ENCODE measurements at places on chromosomes 13 and 19.

DNA sequence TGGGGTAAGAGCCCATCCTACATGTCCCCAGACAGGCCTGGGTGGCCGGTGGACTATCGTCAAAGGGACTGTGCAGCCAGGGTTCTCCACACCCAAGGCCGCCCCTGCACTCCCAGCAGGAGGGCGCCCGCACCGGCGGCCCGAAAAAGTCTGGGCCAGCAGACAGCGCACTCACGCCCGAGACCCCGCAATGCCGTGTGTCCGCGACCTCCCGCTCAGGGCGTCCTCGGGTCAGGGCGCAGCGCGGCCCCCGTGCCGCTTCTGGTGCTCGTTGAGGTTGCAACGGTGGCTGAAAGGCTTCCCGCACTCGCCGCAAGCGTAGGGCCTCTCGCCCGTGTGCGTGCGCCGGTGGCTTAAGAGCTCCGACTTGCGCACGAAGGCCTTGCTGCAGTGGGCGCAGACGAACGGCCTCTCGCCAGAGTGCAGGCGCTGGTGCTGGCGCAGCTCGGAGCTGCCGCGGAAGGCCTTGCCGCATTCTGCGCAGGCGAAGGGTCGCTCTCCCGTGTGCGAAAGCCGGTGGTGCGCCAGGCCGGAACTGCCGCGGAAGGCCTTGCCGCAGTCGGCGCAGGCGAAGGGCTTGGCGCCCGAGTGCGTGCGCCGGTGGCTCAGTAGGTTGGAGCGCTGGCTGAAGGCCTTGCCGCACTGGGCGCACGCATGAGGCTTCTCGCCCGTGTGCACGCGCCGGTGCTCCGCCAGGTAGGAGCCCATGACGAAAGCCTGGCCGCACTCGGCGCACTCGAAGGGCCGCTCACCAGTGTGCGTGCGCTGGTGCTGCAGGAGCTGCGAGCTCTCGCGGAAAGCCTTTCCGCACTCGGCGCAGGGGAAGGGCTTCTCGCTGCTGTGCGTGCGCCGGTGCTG is 2.8 kb upstream of the A1BG start:
- DNase-seq, result no peak

- no peak for DNase-seq
Measured at GRCh38 chr19:39512988-39513387, 2.0 kb upstream of the SELENOV start.

GRCh38 chr19:10927730-10928562 is 493 bp downstream of the YIPF2 start:
- DNase-seq, result no peak

DNA sequence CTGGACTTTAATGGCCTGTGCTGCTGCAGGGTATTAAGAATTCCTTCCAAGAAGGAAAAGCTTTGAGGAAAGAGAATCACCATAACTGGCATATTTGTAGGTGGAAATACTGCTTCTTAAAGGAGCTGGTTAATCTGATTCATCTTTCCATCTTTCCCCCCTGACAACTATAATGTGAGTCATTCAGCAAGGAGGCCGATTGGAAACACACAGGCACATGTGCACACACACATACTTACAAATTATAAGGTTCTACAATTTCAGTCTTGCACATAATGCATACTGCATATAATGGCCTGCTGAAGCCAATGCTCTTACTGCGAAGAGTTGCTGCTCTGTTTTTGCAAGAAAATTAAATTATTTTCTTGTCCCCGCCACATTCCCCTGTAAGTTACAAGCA is 78.8 kb upstream of the TPP2 start:
- DNase-seq, result no peak

- no peak for DNase-seq
Measured at GRCh38 chr13:58500938-58501337, 869.4 kb downstream of the PCDH17 start.

GRCh38 chr19:10144361-10144760 is 24.7 kb upstream of the EIF3G start:
- DNase-seq, result no peak

DNA sequence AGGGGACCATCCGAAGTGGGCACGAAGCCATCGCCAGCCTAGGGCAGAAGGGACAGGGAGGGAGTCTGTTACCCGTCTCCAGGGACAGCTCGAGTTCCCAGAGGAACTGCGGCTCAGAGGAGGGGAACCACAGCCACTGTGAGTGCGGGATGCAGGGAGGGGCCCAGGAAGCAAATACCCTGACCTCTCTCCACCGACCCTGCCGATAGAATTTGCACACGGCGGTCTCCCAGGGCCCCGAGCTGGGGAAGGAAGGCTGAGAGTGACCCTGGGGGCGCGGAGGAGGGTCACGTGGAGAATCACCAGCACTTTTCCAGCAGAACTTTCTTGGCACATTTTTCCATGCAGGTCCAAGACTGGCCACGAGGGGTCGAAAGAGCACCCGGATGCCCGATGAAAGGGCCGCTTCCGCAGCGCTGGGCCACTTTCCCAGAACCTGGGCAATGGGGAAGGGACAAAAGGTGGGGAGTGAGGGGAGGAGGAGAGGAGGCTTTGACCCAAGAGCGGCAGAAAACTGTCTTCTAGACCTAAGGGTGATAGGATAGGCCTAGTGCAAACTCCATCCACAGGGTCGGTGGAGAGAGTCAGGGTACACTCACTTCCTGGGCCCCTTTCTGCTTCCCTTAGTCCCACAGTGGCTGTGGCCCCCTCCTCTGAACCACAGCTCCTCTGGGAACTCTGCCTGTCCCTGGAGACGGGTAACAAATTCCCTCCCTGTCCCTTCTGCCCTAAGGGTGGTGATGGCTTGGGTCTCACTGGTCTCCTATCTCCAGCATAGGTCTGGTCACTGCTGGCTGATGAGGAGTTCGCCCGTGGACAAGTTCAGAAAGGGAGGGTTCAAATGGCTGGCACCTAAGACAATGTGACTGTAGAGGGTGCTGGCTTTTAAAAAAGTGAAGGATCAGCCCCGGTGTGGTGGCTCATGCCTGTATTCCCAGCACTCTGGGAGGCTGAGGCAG is 5.3 kb upstream of the GPR4 start:
- DNase-seq, result no peak

- DNase-seq, result no peak
Measured at GRCh38 chr13:30111810-30112209, 195.5 kb downstream of the KATNAL1 start.

DNA sequence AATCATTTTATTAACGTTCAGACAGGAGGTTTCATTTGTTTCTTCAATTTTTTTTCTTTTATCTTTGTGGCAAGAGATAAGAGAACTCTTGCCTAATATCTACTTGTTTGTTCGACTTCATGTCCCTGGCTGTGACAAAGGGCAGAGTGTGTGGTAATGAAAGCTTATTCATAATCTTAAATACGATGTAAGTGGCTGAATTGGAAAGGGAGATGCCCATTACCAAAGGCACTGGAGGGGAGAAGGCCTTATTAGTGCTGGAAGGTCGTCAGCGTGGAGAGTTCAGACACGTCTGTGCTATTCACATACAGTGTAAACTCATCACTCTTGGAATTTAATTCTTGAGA is 54.0 kb downstream of the RFC3 start:
- no peak for DNase-seq

DNA sequence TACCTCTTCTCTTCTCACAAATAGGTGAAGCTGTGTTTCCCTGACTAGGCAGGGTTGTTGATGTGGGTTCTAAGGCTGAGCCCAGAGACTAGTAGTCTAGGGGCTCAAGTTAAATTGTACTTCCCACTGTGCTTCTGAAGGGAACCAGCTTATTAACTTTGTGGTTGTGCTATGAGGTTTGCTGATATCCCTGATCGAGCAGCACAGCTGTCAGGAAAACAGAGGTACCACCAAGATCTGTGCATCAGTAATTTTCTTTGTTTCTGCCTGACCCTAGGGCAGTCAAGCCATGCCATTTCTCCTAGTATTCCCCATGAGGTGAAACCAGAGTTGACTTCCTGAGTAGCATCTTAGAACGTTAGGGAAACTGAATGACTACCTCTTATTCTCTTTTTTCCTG is 853.8 kb upstream of the MIR17HG start:
- DNase-seq, result no peak

- DNase-seq, result no peak
Measured at GRCh38 chr19:58555920-58556621, 1.2 kb upstream of the CHMP2A start.

GRCh38 chr13:51330791-51331190 is 8.7 kb upstream of the SERPINE3 start:
- peak; percentile 17 for DNase-seq

DNA sequence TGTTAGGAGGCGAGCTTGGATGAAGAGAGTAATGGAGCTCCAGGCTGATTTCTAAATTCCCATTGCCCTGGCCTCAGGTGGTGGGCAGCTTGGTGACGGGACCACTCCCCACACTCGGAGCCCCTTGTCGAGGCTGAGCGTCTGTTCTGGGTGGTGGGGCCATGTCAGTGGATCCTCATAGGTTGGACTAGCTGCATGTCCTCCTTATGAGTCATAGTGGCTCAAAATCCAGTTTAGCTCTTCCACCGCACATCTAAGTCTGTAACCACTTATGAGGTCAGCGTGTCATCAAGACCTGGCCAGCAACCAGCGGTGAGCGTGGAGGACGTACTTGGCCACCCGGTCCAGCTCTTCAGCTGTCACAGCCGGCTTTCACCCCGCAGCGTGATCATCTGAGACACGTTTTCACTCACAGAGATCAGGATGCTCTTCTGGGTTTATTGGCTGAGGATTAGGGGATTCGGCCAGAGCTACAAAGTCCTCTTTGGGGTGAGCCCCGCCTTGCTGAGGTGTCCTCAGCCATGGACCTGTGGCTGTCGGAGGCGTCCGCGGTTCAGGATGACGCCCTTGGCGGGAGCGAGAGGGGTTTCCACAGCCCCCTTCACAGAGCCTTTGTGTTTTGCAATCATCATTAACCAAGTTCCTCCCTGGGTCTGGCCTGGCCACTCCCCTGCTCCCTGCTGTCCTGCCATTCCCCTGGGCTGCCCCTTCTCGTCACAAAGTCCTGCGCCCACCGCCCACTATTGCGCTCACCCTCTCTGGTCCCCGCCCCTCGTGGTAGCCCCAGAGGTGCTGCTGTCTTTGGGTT is 41.9 kb downstream of the ADPRHL1 start:
- DNase-seq, result no peak
